Substantia nigra (tissue), 51 donors: ENCODE measurements at places on chromosomes 1 and 21.
A peak's percentile ranks its signal among the peaks of the same experiment; 100 is the strongest.

DNA sequence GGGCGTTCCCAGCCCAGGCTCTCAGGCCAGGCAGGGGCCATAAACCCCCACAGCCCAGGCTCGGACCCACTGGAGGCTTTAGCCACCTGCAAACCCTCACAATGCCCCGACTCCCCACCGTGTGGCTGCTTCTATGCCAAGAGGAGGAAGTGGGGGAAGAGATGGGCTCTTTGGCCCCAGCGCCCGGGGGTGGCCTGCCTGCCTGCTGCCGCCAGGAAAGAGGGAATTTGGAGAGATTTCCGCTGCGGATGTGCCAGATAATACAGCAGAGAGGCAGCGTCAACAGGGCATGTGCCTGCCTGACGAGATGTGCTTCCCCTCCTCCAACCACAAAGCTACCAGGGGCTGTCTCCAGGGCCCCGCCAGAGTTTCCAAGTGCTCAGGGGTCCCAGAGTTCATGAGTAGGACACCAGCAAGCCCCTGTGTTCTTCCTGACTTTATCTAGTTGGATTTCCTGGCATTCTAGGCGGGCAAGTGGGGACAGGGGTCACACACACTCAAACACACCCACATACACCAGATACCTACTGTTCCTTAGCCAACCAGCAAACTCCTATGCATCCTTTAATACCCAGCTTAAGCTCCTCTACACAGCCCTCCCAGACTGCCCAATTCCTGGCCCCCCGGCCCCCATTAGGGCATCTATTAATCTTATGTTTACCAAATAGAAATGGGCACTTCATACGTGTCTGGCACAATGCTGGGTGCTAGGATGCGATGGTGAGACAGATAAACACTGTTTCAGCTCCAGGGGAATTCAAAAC is 14.1 kb downstream of the EPHA2 start:
- DNase-seq = no peak

DNA sequence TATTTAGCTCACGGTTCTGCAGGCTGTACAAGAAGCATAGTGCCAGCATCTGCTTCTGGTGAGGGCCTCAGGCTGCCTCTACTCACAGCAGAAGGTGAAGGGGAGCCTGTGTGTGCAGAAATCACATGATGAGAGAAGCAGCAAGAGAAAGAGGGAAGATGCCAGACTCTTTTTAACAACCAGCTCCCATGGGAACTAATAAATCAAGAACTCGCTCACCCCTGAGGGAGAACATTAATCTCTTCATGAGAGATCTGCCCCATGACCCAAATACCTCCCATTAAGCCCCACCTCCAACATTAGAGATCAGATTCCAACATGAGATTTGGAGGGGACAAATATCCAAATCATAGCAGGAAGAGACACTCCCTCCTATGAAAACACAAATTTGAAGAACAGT is 74.1 kb downstream of the OLFML2B start:
- no peak for DNase-seq

- DNase-seq = peak; percentile 86
These were observed at the start of gene SARS1 for GRCh38 chr1:109213824-109214693. Gene SARS1, plus strand, starts transcription at chr1:109213918. Its CDS starts 75 bp downstream, at chr1:109213993.

DNA sequence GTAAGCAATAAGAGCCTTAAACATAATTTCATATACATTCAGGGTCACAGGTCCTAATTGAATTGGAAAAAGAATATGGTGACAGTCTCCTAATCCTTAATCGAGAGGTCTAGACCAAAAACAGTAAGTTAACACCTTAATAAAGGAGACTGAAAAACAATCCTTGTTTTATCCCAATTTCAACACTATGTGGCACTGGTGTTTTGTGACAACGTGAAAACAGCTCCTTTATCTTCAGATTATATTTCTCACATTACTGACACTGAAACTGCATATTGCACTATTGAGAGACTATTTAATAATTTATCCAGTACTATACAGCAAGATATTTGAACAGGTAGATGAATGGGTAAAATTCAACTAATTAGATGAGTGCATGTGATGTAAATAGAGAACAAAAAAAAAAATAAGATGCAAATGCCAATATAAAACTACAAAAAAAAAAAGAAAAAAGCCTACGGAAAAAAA is 34.1 kb downstream of the TP53BP2 start:
- DNase-seq = no peak
